ENCODE measurements at places on chromosomes 12 and 14. TPM values are rescaled to one million over a fixed set of nuclear protein-coding genes. Genes with fewer than 3 reads are reported as not detected.

DNA sequence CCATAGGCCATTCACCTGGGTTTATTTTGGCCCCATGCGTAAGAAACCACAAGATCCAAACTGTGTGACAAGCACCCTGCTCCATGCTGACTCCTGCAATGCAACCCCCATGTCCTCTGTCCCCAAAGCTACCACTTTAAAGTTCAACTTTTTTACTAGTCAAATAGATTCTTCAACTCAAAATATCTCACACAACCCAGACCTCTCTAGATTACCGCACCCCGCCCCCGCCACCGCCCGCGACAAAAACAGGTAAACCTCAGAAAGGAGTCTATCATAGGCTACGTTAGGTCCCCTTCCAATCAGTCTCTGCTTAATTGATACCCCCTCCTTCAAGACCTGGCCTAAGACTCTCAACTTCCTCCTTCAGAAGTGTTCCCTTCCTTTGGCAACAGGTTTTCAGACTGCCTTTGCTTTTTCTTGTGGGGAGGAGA is 2.2 kb downstream of the ZFP36L1 start:
- peaks cover 55% of the 10 kb centered on the region for H3K4me1 ChIP-seq
- H3K27ac ChIP-seq = peak overlapping the region; percentile 100
- peak; percentile 53 for DNase-seq
- peak overlapping the region; percentile 89 for H3K4me3 ChIP-seq
- H3K36me3 ChIP-seq = peaks cover 29% of the 10 kb centered on the region

- peaks cover 24% of the 10 kb centered on the region for H3K36me3 ChIP-seq
- peak overlapping the region; percentile 75 for H3K27ac ChIP-seq
- peaks cover 8% of the 10 kb centered on the region for H3K4me1 ChIP-seq
- peak overlapping the region; percentile 79 for H3K4me3 ChIP-seq
- no peak for DNase-seq
- H3K27me3 ChIP-seq = no peaks in the 10 kb centered on the region
These were observed 446 bp upstream of the ZNF641 start for GRCh38 chr12:48351022-48351708.

The OTX2 gene
- total RNA-seq = not detected

- H3K4me1 ChIP-seq = peaks cover 6% of the 10 kb centered on the region
- peaks cover 20% of the 10 kb centered on the region for H3K36me3 ChIP-seq
- no peak for DNase-seq
These were observed 36.5 kb downstream of the HIGD1C start for GRCh38 chr12:50988871-50989270.

DNA sequence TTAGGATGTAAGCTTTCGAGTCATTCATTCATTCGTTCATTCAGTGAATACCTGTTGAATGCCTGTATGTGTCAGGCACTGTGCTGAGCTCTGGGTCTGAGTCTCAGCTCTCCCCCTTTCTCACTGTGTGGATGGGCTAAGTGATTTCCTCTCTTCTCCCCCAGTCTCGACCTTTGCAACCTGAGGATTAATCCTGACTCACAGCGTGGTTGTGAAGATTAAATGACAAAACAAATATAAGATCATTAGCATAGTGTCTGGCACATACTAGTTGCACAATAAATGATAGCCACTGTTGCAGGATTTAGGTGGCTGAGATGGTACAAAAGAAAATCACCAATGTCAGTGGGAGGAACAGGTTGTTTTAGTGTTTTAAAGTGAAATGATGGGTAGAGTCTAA is 136.7 kb downstream of the GPR135 start:
- H3K27me3 ChIP-seq = no peaks in the 10 kb centered on the region
- no peak for DNase-seq
- no peak overlapping the region for H3K4me3 ChIP-seq
- H3K4me1 ChIP-seq = peaks cover 11% of the 10 kb centered on the region

GRCh38 chr14:50967103-50967502 is 22.8 kb upstream of the PYGL start:
- H3K4me3 ChIP-seq = no peak overlapping the region
- no peak for DNase-seq
- H3K4me1 ChIP-seq = no peaks in the 10 kb centered on the region
- peaks cover 5% of the 10 kb centered on the region for H3K27me3 ChIP-seq
- H3K27ac ChIP-seq = no peak overlapping the region

DNA sequence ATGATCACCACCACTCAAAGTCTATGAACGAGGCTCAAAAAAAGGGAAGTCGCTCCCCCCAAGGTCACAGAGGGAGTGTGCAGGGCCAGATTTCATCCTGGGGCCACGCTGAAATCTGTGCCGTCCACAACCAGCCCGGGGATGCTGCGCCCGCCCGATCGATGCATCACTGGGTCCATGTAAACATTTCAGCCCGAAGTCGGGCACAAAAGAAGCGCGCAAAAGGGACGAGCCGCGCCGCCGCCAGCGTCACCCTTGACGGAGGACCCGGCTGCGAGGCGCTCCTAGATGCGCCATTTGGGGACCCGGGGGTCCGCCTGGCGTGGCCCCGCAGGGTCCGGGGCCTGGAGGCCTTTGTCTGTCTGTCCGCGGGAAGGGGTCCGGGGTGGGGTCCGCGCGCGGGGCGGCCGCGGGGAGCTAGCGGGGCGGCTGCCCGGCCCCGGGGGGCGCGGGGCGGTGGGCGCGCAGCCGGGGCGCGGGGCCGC is 503 bp downstream of the FBXO21 start:
- H3K4me1 ChIP-seq = peaks cover 20% of the 10 kb centered on the region
- peak; percentile 60 for DNase-seq
- H3K27ac ChIP-seq = peak overlapping the region; percentile 78
- peaks cover 7% of the 10 kb centered on the region for H3K27me3 ChIP-seq
- H3K36me3 ChIP-seq = peaks cover 18% of the 10 kb centered on the region

GRCh38 chr12:91127751-91128150 is 16.5 kb upstream of the LUM start:
- H3K36me3 ChIP-seq = no peaks in the 10 kb centered on the region
- DNase-seq = no peak
- H3K27ac ChIP-seq = no peak overlapping the region
- no peaks in the 10 kb centered on the region for H3K27me3 ChIP-seq

DNA sequence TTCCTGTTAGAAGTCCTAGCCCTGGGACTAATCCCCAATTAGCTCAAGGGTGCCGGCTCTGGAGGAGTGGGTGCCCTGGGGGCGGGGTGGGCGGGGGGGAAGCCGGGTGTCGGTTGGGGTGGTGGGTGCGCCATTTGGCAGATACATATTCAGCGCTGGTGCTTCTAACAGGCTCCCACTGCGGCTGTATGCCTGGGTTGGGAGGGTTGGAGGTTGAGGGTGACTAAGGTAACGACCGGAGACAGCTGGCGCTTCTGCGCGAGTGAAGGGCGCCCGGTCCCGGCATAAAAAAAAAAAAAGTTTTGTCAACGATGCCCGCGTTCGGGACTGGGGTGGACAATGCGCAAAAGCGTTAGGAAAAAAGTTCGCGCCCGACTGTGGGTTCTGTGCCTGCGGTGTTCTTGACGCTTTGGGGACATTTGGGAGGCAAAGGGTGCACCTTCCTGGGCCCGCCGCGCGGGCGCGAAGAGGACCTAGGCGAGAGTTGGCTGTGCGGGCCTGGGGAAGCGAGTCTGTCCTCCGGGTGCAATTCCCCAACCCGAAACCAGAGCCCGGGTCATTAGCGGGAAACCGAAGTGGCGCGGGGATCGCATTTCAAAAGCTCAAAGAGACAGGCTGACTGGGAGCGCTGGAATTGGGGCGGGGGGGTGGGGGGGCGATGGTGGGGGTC is 19.2 kb downstream of the TBX3 start:
- H3K27me3 ChIP-seq = peaks cover 54% of the 10 kb centered on the region
- no peak overlapping the region for H3K4me3 ChIP-seq

The RPL10L gene
- not detected for total RNA-seq

The ITGB7 gene
- total RNA-seq = 415 TPM

DNA sequence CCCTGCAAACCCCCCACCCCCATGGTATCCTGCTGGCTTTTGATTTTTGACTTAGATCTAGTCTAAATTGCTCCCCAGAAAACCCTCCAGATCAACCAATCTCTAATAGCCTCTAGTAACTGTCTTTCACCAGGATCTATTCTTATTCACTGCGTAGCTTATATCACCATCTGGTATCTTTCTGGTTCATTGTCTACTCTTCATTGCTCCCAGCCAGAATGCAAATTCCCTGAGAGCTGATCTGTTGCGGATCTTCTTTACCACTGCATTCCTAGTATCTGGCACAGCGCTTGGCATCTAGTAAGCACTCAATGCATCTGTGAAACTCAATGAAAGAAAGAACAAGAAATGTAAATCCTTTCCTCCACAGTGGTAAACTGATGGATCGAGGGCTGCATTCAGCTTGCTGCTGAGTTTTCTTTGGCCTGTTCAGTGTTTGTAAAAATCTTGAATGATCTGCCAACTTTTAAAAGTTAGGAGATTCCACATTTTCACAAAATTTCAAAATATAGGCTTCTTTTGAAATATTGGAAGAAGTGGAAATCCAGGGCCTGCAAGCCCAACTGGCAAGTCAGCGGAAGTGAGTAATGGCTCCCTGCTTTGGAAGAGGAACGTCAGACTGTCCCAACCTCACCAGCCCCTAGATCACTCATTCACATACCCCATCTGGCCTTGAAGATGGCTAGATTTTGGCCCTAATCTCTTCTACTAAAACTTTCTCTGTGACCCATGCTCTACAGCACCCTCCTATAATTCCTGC is 274.2 kb downstream of the SSPN start:
- peaks cover 10% of the 10 kb centered on the region for H3K4me1 ChIP-seq
- H3K36me3 ChIP-seq = peaks cover 23% of the 10 kb centered on the region
- DNase-seq = no peak
- H3K4me3 ChIP-seq = no peak overlapping the region
- H3K27ac ChIP-seq = no peak overlapping the region

DNA sequence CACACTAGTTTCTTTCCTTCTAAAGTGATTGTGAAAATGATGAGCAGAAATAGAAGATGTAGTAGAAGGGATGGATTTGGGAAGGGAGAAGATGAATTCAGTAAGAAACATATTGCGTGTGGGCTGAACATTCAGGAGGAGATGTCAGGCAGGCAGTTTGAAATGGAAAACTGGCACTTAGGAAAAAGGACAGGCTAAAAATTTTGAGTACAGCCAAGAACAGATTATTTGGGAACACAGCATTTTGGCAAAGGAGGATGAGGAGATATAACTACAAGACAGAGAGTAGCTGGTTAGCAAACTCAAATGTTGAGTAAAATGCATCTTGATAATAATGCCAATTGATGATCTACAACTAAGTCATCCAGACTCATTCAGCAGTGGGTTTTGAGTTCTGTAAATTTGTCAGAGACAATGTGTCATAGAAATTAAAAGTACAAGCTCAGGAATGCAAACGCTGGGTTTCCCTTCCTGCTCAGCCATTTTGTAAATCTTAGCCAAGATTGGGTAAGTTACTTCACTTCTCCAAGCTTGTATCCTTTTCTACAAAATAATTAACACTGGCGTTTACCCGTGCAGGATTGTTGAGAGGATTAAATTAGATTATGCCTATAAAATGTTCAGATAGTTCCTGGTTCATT is 255.0 kb downstream of the NAV3 start:
- no peak overlapping the region for H3K4me3 ChIP-seq
- no peaks in the 10 kb centered on the region for H3K4me1 ChIP-seq
- no peaks in the 10 kb centered on the region for H3K36me3 ChIP-seq
- no peak overlapping the region for H3K27ac ChIP-seq
- DNase-seq = no peak
- H3K27me3 ChIP-seq = no peaks in the 10 kb centered on the region

The CARMIL3 gene
- total RNA-seq = 0.80 TPM

The PNN gene
- total RNA-seq = 105 TPM

The CD4 gene
- total RNA-seq = 3.0 TPM

The MNAT1 gene
- 33.9 TPM for total RNA-seq

- H3K27me3 ChIP-seq = no peaks in the 10 kb centered on the region
- H3K4me3 ChIP-seq = no peak overlapping the region
- peaks cover 2% of the 10 kb centered on the region for H3K36me3 ChIP-seq
- no peak overlapping the region for H3K27ac ChIP-seq
- H3K4me1 ChIP-seq = no peaks in the 10 kb centered on the region
- no peak for DNase-seq
These were observed 25.0 kb downstream of the JAG2 start for GRCh38 chr14:105143451-105144025.

GRCh38 chr14:100221533-100222223 is 17.3 kb upstream of the YY1 start:
- H3K4me3 ChIP-seq = no peak overlapping the region
- no peaks in the 10 kb centered on the region for H3K36me3 ChIP-seq
- peak; percentile 67 for DNase-seq

- H3K27me3 ChIP-seq = no peaks in the 10 kb centered on the region
- peaks cover 15% of the 10 kb centered on the region for H3K36me3 ChIP-seq
- peaks cover 37% of the 10 kb centered on the region for H3K4me1 ChIP-seq
- peak overlapping the region; percentile 62 for H3K4me3 ChIP-seq
- H3K27ac ChIP-seq = peak overlapping the region; percentile 77
- DNase-seq = no peak
These were observed 112.5 kb downstream of the FOXN3 start for GRCh38 chr14:89304561-89304960.

DNA sequence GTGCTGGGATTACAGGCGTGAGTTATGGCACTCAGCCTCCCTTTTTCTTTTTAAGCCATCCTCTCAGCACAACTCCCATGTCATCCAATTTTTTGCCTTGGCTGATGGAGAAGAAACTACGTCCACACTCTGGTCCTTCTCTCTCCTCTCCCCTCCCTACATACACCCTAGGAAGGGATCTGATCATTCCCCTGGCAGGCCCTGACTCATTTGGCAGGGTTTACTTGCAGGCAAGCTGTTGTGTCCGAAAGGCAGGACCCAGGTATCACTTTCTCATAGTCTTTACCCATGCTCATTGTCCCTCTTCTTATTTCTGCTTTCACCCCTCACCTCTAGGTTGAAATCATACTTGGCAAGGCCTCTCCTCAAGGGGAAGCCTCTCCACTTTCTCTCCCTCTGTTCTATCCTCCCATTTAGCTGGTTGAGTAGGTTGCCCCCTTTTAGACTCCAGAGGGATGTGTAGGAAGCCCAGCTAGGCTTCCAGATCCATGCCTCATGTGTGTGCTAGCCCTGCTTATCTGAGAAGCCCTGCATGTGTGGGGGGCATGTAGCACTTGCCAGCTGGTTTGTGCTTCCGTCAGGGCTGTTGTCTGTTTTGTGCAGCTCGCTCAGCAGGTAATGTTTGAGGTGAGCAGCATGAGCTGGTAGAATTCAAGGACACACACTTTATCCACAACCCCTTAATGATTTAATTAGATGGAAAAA is 14.8 kb downstream of the GPR19 start:
- peaks cover 4% of the 10 kb centered on the region for H3K4me1 ChIP-seq
- DNase-seq = no peak
- H3K27me3 ChIP-seq = no peaks in the 10 kb centered on the region
- H3K27ac ChIP-seq = peak overlapping the region; percentile 7

Measured in activated naive CD8-positive, alpha-beta T cell treated with anti-CD3 and anti-CD28 coated beads, Interleukin-2, amount 10 ng/mL, durations not matched to agents 7 days and 5 days (primary cell).